ENCODE measurements at places on chromosomes 1 and 21.
A peak's percentile ranks its signal among the peaks of the same experiment; 100 is the strongest.

GRCh38 chr1:93360111-93360510, 14.4 kb downstream of the DR1 start:
- no peak for DNase-seq

DNA sequence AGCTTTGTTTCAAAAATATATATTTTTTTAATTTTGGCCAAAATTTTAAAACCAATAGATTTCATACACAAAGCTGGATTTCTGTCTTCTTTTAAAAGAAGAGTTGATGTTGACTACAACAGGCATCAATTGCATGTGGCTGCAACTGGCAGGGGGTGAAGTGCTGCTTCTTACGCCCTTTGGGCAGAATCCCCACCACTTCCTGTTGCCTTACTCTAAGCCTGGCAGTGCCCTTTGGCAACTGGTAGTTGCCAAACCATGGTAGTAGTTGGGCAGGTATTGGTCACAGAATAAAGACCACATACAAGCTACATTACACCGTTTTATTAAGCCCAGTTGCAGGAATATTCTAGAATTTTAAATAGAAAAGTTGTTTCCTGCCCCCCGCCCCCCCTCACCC, 17.0 kb downstream of the LAMC2 start:
- DNase-seq, result no peak

DNA sequence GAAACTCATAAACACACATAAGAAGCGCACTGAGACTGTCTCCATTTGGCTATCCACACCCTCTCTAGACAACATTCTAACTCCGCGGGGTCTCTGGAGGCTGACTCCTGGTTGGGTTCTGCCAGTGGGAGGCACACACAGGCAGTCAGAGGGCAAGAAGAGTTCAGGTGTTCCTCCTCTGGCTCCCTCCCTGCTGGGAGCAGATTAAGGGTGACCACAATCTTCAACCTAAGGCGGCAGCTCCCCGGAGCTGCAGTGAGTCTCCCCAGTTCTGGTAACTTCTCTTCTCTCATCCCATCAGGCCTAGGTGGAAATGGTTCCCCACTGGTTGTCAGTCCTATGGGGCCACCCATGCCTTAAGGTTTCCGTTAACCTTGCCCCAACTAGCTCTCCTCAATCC, 7.4 kb upstream of the TENT5C start:
- no peak for DNase-seq

DNA sequence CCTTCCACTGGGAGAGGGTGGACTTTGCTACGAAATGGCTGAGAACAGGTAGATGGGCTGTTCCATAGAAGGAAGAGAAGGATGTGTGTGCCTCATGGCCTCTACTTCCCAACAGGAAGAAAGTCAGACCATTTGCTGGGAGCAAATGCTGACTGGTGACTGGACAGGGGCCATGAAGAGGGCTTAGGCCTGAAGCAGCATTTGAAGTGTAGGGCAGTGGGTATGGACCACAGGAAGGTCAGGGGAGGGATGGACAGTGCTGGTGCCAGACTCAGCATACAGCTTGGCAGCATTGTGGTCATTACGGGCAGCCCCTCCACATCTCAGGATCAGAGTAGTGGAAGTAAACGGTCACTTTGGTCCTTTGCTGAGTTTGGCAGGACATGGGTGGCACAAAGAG, 275.7 kb downstream of the MATN1 start:
- DNase-seq, result peak; percentile 6

- DNase-seq, result no peak
These were observed 4.4 kb upstream of the UTP25 start for GRCh38 chr1:209823143-209824041.

GRCh38 chr1:8047686-8048445, 21.8 kb upstream of the ERRFI1 start:
- no peak for DNase-seq

DNA sequence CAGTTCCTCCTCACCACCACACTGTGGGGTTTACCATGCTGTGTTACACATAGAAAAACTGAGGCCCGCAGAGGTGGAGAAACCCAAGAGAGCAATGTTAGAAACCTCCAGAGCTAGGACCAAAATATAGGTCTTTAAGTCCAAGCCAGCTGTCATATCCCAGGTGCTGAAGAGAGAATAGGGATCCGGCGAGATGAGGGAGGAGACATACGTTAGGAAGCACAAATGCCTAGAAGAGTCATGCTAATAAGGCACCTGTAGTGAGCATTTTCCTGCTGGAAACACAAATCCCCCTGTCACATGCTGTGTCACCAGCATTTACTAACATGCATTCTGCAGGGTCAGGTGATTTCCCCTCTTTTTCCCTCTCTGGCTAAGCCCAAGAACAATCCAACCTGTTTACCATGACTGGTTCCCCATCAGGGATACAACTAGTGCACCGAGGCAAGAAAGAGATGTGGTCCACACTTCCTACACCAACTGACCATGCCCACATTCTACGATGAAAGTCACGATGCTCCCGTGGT, 168.6 kb upstream of the CAMK1G start:
- no peak for DNase-seq

- DNase-seq, result no peak
These were observed 166.3 kb upstream of the NR5A2 start for GRCh38 chr1:199861020-199861795.

DNA sequence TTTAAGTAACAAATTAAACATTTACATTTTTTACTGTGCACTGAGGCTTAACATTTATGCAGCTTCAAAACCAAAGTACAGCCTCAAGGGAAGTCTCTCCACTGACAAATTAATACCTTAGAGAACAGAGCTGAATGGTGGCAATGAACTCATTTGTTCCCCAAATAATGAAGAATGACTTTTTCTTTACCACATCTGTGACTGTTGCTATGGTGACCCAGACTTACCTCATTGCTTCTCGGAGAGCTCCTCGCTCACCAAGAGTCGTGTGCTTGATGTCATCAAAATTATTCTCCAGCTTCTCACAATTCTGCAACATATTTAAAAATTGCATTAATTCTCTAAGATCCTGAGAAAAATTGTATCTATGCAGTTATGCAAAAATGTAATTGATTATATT, 92.9 kb downstream of the DPYD start:
- no peak for DNase-seq

DNA sequence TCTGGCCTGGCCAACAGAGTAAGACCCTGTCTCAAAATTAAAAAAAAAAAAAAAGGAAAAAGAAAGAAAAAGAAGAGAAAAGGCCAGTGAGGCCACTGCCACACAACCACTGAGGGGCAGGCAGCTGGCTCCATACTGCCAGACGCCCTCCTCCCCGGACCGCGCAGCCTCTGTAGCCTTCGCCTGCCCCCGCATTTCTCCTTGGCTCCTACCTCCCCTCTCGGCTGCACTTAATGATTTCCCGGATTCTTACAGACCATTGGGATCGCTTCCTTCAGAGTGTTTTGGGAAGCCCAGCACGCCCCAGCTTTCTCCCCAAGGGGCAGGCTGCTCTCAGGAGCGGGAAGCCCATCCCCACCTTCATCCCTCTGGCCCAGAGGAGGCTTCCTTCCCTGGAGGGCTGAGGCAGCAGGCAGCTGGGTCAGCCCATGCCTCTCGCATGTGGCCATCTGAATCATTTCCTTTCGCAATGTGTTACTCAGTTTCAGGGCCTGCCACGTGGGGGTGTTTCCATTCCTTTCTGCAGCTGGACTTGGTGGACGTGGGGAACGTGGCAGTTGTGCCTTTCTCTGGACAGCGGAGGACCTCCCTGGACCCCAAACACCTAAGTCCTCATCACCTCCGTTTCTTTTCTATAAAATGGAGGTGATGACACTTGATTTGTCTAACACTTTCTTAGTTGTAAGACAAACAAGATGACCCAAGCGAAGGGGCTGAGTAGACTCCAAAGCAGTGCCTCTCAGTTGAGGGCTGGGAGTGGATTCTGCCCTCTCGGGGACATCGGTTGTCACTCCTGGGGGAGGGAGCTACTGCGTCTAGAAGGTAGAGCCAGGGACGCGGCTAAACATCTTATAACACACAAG, 2.3 kb downstream of the SLC2A5 start:
- no peak for DNase-seq

DNA sequence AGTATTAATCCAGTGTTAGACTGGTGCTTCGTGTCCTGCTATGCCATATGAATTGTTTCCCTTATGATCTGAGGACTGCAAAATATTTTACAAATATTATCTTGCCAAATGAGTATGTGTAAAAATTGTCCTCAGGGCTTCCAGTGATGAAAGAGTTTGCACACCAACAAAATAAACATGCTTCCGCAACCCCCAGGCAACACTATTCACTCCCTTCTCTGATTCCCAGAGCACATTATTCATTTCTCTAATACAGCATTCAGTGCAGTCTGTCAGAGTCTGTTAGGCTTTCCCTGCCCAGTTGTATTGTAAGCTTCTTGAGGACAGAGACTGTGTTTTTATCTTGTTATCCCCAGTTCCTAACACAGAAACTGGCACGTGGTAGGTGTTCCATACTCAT, 409.9 kb upstream of the C1orf87 start:
- no peak for DNase-seq

GRCh38 chr1:201889090-201889968, 631 bp downstream of the SHISA4 start:
- no peak for DNase-seq

GRCh38 chr1:175404177-175404576, 211.6 kb upstream of the KIAA0040 start:
- DNase-seq, result peak; percentile 32
